ENCODE measurements at places on chromosomes 1 and 21. TPM values are rescaled to one million over a fixed set of nuclear protein-coding genes. Genes with fewer than 3 reads are reported as not detected.

Gene CHIT1
- 0.05 TPM for polyA plus RNA-seq

Gene GPR89A
- 11.9 TPM for polyA plus RNA-seq

Gene AMY2B
- polyA plus RNA-seq = 22.1 TPM

Gene CLEC20A
- polyA plus RNA-seq = 0.31 TPM

Gene MTARC1
- 5.9 TPM for polyA plus RNA-seq

Gene ACTN2
- polyA plus RNA-seq = 2.6 TPM

Gene DNAJC28
- polyA plus RNA-seq = 4.3 TPM

Gene APOBEC4
- polyA plus RNA-seq = not detected

Gene KCNJ9
- 0.06 TPM for polyA plus RNA-seq

Gene NUDT4B
- polyA plus RNA-seq = 3.5 TPM

Gene TAS1R1
- polyA plus RNA-seq = not detected

Gene KRTAP19-4
- polyA plus RNA-seq = not detected

Gene NHLH1
- polyA plus RNA-seq = not detected

Gene PAQR6
- polyA plus RNA-seq = 2.0 TPM

Gene TDRD5
- polyA plus RNA-seq = 0.20 TPM

Gene ARHGEF10L
- 15.4 TPM for polyA plus RNA-seq

Gene TBX15
- polyA plus RNA-seq = not detected

Gene HHIPL2
- polyA plus RNA-seq = not detected

Gene FCER1G
- polyA plus RNA-seq = 101 TPM

Gene FAAH
- polyA plus RNA-seq = 45.3 TPM

All from stomach (tissue), 19 donors.